ENCODE measurements at places on chromosomes 2 and 18. TPM values are rescaled to one million over a fixed set of nuclear protein-coding genes. Genes with fewer than 3 reads are reported as not detected.

The SCN7A gene
- total RNA-seq = not detected

The CYS1 gene
- total RNA-seq = 0.43 TPM

DNA sequence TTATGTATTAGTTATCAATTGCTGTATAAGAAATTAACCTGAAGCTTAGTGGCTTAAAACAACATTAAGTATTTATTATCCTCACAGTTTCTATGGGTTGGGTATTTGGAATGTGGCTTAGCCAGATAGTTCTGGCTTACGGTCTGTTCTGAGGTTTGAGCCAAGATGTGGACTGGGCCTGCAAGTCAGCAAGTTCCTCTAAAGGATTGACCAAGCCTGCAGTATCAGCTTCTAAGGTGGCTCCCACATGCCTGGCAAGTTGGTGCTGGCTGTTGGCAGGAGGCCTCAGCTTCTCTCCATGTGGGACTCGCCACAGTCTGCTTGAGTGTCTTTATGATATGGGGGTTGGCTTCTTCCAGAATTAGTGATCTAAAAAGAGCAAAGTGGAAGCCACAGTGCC lies 45.0 kb upstream of the TCF4 start:
- H3K27ac ChIP-seq = no peak overlapping the region
- peaks cover 7% of the 10 kb centered on the region for H3K4me1 ChIP-seq
- no peak for DNase-seq
- no peaks in the 10 kb centered on the region for H3K36me3 ChIP-seq
- no peaks in the 10 kb centered on the region for H3K27me3 ChIP-seq

The TMEM17 gene
- total RNA-seq = 7.6 TPM

DNA sequence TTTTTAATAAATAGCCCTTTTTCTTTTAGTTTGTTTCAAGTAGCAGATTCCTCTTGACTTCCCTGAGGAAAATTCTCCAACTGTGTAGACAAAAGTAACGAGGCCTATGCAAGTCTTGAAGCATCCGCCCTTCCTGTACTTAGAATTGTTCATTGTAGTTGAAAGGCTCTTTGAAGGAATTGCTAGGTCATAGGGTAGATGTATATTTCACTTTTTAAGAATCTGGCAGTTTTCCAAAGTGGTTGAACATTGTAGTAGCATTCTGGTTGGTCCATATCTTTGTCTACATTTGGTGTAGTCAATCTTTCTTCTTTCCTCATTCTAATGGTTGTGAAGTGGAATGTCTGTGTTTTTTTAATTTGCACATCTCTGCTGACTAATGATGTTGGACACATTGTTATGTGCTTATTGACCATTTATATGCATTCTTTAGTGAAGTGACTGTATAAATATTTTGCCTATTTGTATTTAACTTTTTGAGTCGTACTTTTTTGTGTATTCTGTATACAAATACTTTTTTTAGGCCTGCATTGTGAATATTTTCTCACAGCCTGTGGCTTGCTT lies 5.6 kb upstream of the SERPINB11 start:
- H3K27me3 ChIP-seq = no peaks in the 10 kb centered on the region
- H3K4me3 ChIP-seq = no peak overlapping the region
- H3K36me3 ChIP-seq = no peaks in the 10 kb centered on the region
- peaks cover 5% of the 10 kb centered on the region for H3K4me1 ChIP-seq
- no peak for DNase-seq

DNA sequence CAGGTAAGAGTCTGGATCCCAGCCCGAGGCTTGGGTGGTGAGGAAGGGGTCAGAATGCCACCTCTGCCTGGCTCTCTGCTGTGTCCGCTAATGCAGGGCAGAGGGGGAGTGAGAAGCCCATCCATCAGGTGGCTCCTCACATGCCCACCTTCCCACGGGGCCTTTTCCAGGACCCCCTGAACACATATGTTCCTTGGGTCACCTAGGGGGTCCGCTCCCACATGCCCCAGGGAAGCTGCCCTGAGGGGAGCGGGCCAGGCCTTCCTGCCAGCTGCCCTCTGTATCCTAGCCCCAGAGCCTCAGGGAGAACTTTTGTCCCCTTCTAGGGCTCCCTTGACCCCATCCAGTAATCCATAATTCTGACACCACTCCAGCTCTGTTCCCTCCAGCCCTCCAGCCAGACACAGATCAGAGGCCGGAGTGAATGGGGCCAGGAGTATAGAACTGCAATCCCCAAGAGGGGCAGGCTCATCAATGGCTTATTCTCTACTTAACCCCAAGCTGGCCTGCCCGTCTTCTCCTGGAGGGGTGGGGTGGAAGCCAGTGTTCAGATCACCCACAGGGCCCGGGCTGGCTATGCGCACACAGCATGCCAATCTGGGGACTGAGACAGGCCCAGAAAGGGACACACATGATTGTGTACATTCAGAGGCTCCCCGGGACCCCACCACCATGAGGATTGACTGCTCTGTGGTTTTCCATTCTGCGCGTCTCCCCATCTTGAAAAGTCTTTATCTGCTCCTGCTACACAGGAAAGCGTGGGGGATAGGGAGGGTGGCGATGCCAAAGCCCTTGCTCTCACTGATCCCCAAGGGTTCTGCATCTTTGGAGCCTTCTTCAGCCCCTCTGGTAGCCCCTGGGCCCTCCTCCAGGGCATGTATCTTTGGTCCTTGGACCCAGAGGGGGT lies 1.1 kb downstream of the EMILIN1 start:
- H3K27me3 ChIP-seq = peaks cover 18% of the 10 kb centered on the region
- H3K36me3 ChIP-seq = no peaks in the 10 kb centered on the region
- no peak for DNase-seq
- H3K4me1 ChIP-seq = peaks cover 8% of the 10 kb centered on the region
- no peak overlapping the region for H3K27ac ChIP-seq

- peaks cover 21% of the 10 kb centered on the region for H3K4me1 ChIP-seq
- H3K27ac ChIP-seq = peak overlapping the region; percentile 82
- no peak for DNase-seq
Measured at GRCh38 chr18:62420151-62420512, 95.0 kb downstream of the TNFRSF11A start.

GRCh38 chr2:202653890-202654289 lies 19.1 kb downstream of the FAM117B start:
- H3K4me1 ChIP-seq = no peaks in the 10 kb centered on the region
- no peak overlapping the region for H3K27ac ChIP-seq
- H3K36me3 ChIP-seq = no peaks in the 10 kb centered on the region
- H3K4me3 ChIP-seq = no peak overlapping the region
- no peaks in the 10 kb centered on the region for H3K27me3 ChIP-seq
- no peak for DNase-seq

DNA sequence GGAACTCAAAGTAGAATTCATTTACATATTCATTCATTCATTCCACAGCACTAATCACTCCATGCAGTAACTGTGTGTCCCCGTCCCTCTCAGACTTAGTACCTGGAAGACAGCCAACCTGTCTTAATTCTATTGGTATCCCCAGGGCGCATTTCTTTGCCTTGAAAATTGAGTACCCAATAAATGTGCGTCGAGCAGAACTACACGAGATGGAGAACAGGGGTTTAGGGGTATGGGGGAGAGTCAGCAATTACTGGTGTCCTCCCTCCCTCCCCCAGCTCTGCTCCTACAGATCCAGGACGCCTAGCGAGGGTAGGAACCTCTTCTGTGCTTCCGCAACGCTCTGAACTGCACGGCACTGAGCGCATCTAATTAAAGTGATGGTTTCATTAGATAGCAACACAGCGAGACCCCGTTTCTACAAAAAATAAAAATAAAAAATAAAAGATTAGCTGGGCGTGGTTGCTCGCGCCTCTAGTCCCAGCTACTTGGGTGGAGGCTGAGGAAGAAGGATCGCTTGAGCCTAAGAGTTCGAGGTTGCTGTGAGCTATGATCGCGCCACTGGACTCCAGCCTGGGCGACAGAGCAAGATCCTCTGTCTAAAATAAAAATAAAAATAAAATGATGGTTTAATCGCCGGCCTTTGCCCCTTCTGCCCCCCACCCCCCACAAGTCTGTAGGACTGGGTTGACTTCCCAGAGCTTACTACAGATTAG lies 614 bp upstream of the FKBP1B start:
- peaks cover 10% of the 10 kb centered on the region for H3K27me3 ChIP-seq
- DNase-seq = no peak
- no peaks in the 10 kb centered on the region for H3K36me3 ChIP-seq
- peaks cover 17% of the 10 kb centered on the region for H3K4me1 ChIP-seq
- H3K27ac ChIP-seq = no peak overlapping the region

The KCNF1 gene
- 1.0 TPM for total RNA-seq

The UGT1A10 gene
- total RNA-seq = not detected

GRCh38 chr2:108184419-108184818 lies 55.3 kb upstream of the SULT1C3 start:
- no peaks in the 10 kb centered on the region for H3K36me3 ChIP-seq
- H3K4me1 ChIP-seq = no peaks in the 10 kb centered on the region
- peaks cover 4% of the 10 kb centered on the region for H3K27me3 ChIP-seq
- no peak overlapping the region for H3K27ac ChIP-seq

The ASIC4 gene
- 0.30 TPM for total RNA-seq

The NOSTRIN gene
- total RNA-seq = 0.68 TPM

GRCh38 chr2:198546122-198546521 lies 741.7 kb downstream of the PLCL1 start:
- H3K4me1 ChIP-seq = 0 out of 2 replicates have a peak, but pooled peaks cover 10% of the 10 kb centered on the region
- no peak overlapping the region for H3K4me3 ChIP-seq
- no peaks in the 10 kb centered on the region for H3K27me3 ChIP-seq
- H3K36me3 ChIP-seq = no peaks in the 10 kb centered on the region

GRCh38 chr2:77862120-77862519 lies 339.9 kb upstream of the LRRTM4 start:
- no peaks in the 10 kb centered on the region for H3K36me3 ChIP-seq
- H3K4me1 ChIP-seq = no peaks in the 10 kb centered on the region
- no peak for DNase-seq

DNA sequence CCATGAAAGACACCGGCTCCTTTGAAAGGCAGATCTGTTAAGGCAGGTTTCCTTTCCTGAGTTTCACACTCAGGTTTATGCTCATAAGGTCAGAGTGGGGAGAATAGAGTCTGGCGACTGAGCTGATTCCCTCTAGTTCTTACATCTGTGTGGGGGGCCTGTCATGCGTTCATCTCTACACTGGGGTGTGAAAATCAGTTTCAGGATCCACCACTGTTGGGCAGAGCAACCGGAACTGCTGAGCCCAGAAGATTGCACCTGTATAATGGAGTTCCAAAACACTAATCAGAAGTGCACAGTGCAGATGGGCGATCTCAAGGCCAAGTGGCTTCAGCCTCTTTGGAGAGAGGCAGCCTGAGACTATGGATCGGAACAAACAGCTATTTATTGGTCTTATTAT lies 181.3 kb upstream of the NRP2 start:
- H3K27ac ChIP-seq = no peak overlapping the region
- no peak overlapping the region for H3K4me3 ChIP-seq
- H3K4me1 ChIP-seq = no peaks in the 10 kb centered on the region
- no peaks in the 10 kb centered on the region for H3K27me3 ChIP-seq

- no peak for DNase-seq
- no peaks in the 10 kb centered on the region for H3K27me3 ChIP-seq
- H3K4me1 ChIP-seq = peaks cover 13% of the 10 kb centered on the region
- peaks cover 33% of the 10 kb centered on the region for H3K36me3 ChIP-seq
- no peak overlapping the region for H3K27ac ChIP-seq
Measured at GRCh38 chr2:238441262-238442114, 14.8 kb downstream of the ASB1 start.

The GALNT14 gene
- total RNA-seq = 3.1 TPM

- DNase-seq = no peak
- H3K36me3 ChIP-seq = no peaks in the 10 kb centered on the region
- H3K27ac ChIP-seq = no peak overlapping the region
- H3K4me1 ChIP-seq = peaks cover 21% of the 10 kb centered on the region
Measured at GRCh38 chr2:232888099-232888836, 18.2 kb downstream of the SNORC start.

The ARPC2 gene
- total RNA-seq = 228 TPM

GRCh38 chr2:48419884-48420511 lies 110.0 kb upstream of the STON1 start:
- no peak for DNase-seq
- peak overlapping the region; percentile 64 for H3K27ac ChIP-seq
- peaks cover 12% of the 10 kb centered on the region for H3K4me1 ChIP-seq

- no peak for DNase-seq
- H3K36me3 ChIP-seq = peaks cover 15% of the 10 kb centered on the region
- no peak overlapping the region for H3K4me3 ChIP-seq
- H3K4me1 ChIP-seq = peaks cover 23% of the 10 kb centered on the region
- H3K27ac ChIP-seq = no peak overlapping the region
- H3K27me3 ChIP-seq = no peaks in the 10 kb centered on the region
Measured at GRCh38 chr18:12857215-12857905, 26.7 kb downstream of the PTPN2 start.

- DNase-seq = no peak
- H3K27ac ChIP-seq = no peak overlapping the region
- H3K4me1 ChIP-seq = no peaks in the 10 kb centered on the region
Measured at GRCh38 chr18:23765931-23766330, 76.7 kb downstream of the LAMA3 start.

- no peaks in the 10 kb centered on the region for H3K36me3 ChIP-seq
- no peak overlapping the region for H3K27ac ChIP-seq
- no peak overlapping the region for H3K4me3 ChIP-seq
- H3K27me3 ChIP-seq = no peaks in the 10 kb centered on the region
- no peaks in the 10 kb centered on the region for H3K4me1 ChIP-seq
Measured at GRCh38 chr2:148044322-148044721, 23.4 kb downstream of the MBD5 start.

GRCh38 chr2:207770602-207771404 lies 1.1 kb upstream of the FZD5 start:
- H3K27ac ChIP-seq = no peak overlapping the region
- H3K27me3 ChIP-seq = no peaks in the 10 kb centered on the region

- H3K36me3 ChIP-seq = no peaks in the 10 kb centered on the region
- H3K27me3 ChIP-seq = no peaks in the 10 kb centered on the region
- H3K4me3 ChIP-seq = no peak overlapping the region
- DNase-seq = no peak
Measured at GRCh38 chr2:169997140-169997887, 170.1 kb downstream of the UBR3 start.

GRCh38 chr2:147607379-147607778 lies 237.4 kb upstream of the ACVR2A start:
- no peaks in the 10 kb centered on the region for H3K4me1 ChIP-seq
- no peak for DNase-seq
- H3K4me3 ChIP-seq = no peak overlapping the region
- H3K27ac ChIP-seq = no peak overlapping the region
- H3K36me3 ChIP-seq = no peaks in the 10 kb centered on the region

DNA sequence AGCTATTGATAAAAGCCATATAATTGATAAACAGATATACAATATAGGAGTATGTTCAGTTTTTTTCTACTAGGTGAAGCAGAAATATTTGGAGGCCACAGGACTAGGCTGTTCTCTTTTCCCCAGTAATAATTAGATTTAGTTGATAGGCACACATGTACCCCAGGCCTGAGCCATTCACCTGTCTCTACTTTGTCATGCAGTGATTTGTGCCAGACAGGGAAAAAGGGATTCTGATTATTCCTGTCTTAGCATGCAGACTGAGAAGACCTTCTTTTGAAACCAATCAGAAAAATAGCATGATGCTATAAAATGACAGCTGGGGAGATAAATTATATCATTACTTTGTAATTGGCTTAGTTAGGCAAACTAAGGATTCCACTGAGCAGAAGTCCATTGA lies 94.3 kb downstream of the DOCK10 start:
- H3K36me3 ChIP-seq = no peaks in the 10 kb centered on the region
- DNase-seq = no peak
- no peak overlapping the region for H3K27ac ChIP-seq
- H3K4me1 ChIP-seq = no peaks in the 10 kb centered on the region
- no peak overlapping the region for H3K4me3 ChIP-seq
